ENCODE measurements at places on chromosomes 16 and 17. TPM values are rescaled to one million over a fixed set of nuclear protein-coding genes. Genes with fewer than 3 reads are reported as not detected.

The CCL13 gene
- polyA plus RNA-seq: 9.2 TPM

The SMIM5 gene
- 1.4 TPM for polyA plus RNA-seq

The CCL14 gene
- 170 TPM for polyA plus RNA-seq

The NUPR1 gene
- 189 TPM for polyA plus RNA-seq

The TBC1D3G gene
- not detected for polyA plus RNA-seq

The TBC1D26 gene
- not detected for polyA plus RNA-seq

Measured in adipose tissue (tissue), 3 donors.